ENCODE measurements at places on chromosomes 7 and 10.

- DNase-seq, result no peak
Measured at GRCh38 chr7:132979524-132979923, 102.4 kb downstream of the CHCHD3 start.

DNA sequence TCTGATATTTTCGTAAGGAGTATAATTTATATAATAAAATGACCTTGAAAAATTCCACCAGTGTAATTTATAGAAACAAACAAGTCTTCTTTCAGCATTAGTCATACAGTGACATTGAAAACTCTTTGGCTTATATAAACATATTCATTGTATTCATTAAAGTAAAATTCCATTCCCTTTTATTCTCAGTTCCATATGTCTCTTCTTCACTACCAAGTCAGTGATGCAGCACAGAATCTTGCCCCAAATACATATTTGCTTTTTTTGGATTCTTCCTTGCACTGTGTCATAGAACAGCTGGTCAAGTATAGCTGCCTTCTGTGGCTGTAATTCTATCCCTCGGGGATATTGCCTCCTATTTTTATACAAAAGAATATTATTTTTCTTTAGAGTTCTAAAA is 884.5 kb upstream of the POT1 start:
- DNase-seq, result no peak

DNA sequence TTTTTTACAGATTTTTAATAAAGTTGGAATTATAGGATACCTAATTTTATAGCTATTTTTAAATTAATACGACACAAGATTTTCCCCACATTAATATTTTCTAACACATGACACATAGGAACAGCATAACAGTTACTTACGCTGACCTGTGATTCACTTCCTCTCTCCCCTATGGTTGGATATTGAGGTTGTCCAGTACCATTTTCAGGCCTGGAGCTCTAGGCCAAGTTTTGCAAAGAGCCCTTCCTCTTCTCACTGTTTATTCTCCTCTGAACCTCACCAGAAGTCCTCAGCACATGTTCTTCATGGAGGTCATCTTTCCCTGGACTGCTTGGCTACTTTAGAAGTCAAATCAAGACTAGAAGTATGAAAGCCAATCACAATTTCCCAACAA is 28.2 kb downstream of the LYZL1 start:
- no peak for DNase-seq

- DNase-seq, result no peak
Measured at GRCh38 chr7:28093623-28094232, 86.9 kb downstream of the JAZF1 start.

DNA sequence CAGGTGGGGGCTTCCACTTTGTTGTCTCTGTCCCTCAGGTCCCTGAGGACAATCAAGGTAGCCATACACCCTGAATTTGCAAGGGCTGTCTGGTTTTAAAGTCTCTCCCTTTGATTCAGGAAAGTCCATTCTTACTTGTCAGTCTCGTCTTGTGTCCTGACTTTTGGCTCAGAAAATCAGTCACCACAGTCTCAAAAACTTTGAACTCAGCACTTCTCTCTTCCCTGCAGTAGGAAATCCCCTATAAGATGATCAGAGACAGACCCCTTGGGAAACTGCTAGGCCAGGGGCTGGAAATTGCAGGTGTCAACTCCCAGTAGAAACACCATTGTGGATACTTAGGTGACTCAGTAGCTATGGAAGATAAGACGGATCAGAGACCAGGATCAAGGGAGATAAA is 73.1 kb downstream of the CDC123 start:
- no peak for DNase-seq

DNA sequence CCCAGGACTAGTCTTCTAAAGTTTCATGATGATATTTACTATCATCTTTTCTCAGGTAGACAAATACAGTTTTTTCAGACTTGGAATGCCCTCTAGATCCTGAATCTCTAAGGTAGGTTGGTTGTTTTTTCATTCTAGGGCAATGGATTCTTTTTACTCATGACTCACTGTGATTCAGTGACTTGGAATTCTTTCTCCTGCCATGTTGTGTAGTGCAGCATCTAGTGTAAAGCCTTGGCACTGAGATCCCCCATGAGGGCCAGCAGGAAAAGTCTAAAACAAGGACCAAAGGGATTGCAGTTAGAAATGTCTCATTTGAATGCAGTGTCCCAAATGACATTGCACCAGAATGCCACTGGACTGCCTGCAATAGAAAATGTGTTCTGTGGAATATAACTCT is 430.4 kb downstream of the NEBL start:
- no peak for DNase-seq

Data from NCI-H2081 treated with DMSO at 0.1 percent for 48 hours (cell line).